ENCODE measurements at places on chromosomes 2 and 18.

DNA sequence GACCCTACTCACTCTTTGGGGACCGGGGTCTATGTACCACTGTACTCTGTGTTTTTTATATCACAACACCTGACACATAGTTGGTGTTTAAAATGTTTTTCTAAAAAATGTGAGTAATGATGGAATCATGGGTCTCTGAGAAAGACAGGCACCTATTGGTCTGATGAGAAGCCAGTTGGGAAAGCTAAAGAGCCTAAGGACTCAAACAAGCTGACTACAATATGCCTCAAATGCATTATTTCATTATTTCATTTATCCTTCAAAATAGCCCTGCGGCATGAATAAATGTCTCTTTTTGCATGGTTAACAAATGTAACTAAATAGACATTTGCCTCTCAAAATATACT is 102.9 kb upstream of the SCN1A start:
- no peak for DNase-seq

DNA sequence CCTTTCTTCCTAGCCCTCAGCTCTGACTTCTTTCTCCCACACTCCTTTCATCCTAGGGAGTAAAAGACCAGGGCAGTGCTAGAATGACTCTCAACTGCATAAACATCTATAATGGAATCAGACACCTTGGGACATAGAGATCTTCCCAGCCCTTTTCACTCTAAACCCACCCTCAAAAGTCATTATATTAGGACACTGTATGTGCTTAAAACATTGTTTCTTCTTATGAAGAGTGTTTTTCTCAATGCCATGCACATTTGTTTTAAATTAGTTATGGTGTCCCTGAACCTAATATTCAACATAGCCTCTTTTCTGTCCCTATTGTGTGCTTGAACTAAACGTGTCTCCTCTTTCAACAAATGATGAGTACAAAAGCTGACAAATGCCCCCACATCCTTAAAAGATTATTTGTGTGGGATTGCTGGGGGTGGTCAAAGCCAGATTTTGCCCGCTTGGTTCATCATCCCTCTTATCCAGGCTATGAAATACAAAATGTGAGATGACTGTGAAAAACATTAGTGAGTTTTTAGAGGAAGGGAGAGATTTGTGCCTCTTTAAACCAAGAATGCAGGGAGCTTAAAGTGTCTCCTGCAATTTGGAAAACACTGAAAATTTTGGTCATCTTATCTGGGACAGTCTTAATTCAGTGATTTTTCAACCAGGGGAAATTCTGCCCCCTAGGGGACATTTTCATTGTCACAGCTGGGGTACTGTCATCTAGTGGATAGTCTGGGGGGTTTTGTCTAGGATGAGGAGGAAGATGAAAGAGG is 29.0 kb downstream of the SERPINB5 start:
- DNase-seq: peak; percentile 49

DNA sequence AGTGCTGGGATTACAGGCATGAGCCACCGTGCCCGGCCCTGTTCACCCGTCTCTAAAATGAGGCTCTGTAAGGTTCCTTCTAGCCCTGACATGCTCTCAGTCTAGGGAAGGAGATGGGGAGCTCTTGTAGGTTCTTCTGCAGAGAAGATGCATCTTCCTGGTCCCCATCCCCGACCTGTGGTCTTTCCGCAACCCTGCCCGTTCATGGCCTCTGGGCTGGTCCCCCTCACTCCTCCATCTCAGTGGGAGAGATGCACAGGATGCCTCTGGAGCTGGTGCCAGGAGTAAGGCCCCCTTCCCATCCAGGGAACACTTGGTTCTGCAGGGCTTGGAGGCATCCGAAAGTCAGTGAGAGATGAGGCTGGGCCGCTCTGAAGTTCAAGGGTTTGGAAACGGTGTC is 212.7 kb downstream of the KLHL29 start:
- DNase-seq: no peak

- no peak for DNase-seq
Measured at GRCh38 chr2:178886006-178886405, 78.8 kb upstream of the TTN start.

DNA sequence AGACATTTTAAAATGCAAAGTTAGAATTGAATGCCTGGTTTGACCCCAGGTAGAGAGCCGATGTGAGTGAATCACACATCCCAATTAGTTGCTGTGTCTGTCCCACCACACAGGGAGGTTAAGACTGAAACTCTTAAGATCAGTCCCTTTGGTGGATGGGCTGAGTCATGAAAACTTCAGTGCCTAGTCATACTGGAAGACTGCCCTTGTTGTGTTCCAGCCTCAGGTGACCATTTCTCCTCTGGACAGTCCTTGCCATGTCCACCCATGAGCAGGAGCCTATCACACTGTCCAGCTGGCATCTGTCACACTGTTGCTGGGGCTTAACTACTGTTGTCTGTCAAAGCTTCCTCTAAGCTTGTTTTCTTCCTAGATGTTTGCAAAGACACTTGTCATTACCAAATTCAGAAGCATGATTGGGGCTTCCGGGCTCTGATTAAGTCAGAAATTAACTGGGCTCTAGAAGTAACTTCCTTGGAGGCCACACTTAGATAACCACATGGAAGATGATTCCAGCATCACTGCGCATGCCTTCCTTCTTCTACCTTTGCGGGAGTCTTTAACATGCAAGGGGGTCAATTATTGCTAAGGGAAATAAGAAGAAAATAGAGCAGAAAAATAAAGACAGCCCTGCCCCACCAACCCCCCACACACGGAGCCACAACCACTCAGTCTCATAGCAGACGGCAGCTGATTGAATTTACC is 21.3 kb downstream of the CYRIA start:
- DNase-seq: no peak

DNA sequence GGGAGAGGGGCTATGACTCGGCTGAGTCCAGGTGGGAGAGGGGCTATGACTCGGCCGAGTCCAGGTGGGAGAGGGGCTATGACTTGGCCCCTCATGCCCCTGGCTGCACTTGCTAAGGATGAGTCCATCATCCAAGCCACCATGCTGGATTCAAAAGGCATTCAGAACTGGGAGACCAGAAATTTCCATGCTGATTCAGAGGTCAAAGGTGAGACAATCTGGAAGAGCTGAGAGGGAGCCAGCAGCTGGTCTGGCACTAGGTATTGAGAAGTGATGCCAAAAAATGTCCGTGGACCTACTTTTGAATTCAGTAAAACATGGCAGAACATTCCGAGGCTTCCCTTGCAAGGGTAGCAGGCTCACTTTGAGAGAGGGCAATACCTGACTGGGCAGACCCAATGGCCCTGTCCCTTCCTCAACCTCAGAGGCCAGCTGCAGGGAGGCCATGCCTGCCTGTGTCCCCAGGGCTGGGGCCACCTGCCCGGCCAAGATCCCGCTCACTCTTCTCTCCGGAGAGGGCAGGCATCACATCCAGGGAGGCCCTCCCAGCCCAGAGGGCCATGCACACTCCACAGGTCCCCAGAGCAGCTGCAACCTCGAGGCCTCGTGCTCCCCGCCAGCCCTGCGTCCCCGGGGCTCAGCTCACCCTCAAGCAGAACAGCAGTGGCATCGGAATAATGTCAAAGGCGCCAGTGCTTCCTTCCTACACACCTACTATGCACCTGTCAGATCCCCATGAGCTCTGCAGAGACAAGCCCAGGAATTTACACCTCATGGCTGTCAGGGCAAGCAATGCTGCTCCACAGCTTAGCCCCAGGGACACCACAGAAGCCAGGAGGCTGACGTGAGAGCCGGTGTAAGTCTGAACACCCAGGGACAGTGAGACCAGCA is 80.2 kb upstream of the GPC1 start:
- no peak for DNase-seq

DNA sequence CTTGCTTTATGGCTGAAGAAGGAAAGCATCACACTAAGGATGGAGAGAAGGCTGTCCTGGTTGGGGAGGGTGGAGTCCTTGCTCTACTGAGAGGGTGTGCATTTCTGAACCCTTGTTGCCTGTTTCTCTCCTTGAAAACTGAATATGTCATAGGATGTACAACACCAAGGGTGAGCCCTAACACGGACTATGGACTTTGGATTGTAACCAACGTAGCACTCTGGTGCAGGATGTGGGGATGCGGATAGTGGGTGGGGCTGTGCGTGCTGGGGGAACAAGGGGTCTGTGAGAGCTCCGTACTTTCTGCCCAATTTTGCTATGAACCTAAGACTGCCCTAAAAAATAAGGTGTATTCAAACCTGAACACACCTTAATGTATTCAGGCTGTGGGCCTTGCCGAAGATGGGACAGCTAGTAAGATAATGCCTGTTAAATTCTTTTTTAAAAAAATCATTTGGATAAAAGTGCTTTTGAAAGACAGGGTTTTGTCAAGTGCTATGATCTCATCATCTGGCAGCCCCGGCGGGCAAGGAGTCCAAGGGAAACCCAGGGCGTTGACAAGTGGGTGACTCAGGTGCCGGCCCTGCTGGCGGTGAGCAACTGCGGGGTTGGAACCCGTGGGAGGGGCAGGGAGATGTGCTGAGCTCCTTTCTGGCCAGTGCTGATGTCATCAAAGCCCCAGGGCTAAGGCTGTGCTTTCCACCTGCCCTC is 54.0 kb downstream of the GATA6 start:
- peak; percentile 93 for DNase-seq

DNA sequence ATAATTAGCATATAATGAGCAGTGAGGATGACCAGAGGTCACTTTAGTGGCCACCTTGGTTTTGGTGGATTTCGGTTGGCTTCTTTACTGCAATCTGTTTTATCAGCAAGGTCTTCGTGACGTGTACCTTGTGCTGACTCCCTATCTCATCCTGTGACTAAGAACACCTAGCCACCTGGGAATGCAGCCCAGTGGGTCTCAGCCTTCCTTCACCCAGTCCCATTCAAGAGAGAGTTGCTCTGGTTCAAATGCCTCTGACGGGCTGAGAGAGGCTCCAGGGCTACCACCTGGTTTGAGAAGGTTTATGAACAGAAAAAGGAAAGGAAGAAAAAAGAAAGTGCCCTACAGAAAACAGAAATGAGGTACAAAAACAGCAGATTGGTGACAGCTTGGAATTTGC is 738.7 kb downstream of the SOCS6 start:
- DNase-seq: no peak

- peak; percentile 61 for DNase-seq
Measured at GRCh38 chr2:59025157-59025757, 784.1 kb upstream of the FANCL start.

GRCh38 chr2:168246072-168246482 is 1.3 kb downstream of the STK39 start:
- DNase-seq: no peak

- no peak for DNase-seq
Measured at GRCh38 chr2:120943403-120944034, 207.9 kb downstream of the GLI2 start.

DNA sequence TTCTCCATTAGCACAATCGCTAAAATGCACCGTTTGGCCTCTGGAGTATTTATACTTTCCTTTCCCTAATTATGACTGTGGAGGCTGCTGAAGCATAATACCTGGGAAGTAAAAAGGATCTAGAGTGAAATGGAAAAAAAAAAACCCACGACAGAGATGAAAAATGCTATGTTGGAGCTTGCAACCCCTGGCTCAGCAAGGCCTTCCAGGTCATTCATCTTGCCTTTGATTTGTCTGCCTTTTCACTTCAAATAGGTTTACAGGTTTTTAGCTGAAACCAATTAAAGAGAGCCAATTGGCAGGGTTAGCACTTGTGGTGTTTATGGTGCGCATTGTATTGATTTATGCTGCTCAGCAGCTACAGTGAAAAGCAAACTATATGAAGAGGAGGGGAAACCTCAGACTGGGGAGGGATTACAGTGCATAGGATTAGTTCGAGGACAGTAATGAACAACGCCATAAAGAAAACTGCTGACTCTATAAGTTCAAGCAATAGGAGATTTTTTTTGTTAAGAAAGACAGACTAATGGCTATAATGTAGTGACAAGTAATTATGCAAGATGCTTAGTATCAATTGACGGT is 347.9 kb downstream of the MEIS1 start:
- DNase-seq: no peak

- no peak for DNase-seq
Measured at GRCh38 chr2:204591225-204591624, 46.0 kb downstream of the PARD3B start.

DNA sequence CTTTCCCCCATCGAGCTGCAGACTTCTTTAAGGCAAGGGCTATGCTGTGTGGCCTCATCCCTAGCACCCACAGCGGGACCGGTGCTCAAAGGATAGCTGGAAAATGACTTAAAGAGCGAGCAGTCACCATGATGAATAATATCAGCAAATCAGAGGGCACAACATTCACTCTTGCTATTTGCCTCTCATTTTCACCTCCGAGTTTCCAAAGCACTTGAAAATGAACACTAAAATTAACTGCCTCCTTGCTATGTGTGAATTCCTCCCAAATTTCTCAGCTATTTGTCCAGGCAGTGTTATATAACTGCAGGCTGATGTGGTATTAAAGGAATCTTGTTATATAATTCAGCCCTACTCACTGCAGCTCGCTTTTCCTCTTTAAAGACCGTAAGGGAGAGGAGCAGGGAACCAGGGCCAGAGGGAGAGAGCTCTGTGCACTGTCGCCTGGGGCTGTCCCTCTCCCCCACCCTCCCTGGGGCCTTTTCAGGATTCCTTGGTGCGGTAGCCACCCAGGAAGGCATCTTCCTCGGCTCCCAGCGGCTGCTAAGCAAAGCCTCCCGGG is 1.4 kb downstream of the CYS1 start:
- DNase-seq: no peak

DNA sequence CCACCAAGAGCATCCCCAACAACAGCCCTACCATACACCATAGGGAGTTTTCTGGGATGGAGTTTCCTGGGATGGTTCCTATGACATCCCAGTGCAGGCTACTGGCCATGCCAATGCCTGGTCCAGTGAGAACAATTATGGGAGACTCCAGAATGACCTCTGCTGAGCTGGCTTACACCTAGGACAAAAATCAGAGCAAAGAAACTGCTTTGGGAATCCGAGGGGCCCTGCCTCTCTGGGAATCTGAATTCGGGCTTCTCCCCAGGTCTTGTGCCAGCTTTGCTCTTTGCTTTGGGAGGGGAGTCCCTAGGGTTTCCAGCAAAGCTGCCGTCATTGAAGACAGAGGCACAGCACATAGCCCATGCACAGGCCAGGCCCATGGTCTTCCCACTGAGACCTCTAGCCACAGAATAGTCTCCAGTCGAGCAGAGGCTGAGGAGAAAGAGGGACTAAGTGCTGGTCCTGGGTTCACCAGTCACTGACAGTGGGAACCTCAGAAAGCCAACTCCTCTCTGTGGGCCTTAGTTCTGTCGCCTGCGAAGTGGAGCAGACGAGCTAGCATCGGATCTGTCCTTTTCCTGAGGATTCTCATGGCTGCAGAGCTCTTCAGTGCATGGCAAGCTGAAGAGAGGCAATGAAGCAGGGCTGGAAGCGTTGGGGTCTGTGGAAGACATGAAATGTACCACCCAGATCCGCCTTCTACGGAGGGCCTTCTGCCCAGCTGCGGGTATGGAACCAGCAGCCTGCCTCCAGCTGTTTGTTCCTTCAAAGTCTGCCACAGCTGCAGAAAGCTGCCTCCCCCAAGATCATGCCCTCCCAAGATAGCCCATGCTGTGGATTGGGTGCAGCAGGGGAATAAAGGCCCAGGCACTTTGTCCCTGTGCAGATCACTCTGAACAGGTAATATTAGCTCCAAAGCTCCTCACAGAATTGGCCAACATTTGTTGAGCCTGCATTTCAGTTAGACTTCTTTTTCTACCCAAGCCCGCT is 11.2 kb upstream of the LBH start:
- no peak for DNase-seq

- DNase-seq: no peak
Measured at GRCh38 chr2:21381421-21381820, 257.7 kb downstream of the TDRD15 start.

GRCh38 chr2:133773854-133774653 is 205.8 kb upstream of the NCKAP5 start:
- no peak for DNase-seq

GRCh38 chr2:10771786-10772185 is 40.8 kb downstream of the PDIA6 start:
- no peak for DNase-seq
